ENCODE measurements at places on chromosomes 11 and 22.

DNA sequence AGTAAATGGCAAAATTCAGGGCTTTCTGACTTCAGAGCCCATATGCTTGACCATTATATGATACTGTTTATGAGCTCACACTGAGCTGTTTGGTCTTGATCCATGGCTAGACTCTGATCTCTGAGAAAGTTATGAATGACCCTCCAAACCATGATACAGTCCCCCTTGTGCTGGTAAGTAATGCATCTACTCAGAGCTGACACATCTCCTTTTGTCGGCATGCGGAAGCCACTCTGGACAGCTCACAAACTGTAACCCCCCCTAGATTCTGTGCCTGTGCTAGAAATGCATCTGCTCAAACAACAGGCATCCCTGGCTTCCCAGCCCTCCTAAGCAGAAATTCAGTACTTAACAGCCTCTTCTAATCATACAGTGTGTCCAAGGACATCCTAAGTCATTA is 150.8 kb upstream of the RAG2 start:
- DNase-seq = no peak

GRCh38 chr22:27985323-27986275 is 66.5 kb upstream of the PITPNB start:
- no peak for DNase-seq

DNA sequence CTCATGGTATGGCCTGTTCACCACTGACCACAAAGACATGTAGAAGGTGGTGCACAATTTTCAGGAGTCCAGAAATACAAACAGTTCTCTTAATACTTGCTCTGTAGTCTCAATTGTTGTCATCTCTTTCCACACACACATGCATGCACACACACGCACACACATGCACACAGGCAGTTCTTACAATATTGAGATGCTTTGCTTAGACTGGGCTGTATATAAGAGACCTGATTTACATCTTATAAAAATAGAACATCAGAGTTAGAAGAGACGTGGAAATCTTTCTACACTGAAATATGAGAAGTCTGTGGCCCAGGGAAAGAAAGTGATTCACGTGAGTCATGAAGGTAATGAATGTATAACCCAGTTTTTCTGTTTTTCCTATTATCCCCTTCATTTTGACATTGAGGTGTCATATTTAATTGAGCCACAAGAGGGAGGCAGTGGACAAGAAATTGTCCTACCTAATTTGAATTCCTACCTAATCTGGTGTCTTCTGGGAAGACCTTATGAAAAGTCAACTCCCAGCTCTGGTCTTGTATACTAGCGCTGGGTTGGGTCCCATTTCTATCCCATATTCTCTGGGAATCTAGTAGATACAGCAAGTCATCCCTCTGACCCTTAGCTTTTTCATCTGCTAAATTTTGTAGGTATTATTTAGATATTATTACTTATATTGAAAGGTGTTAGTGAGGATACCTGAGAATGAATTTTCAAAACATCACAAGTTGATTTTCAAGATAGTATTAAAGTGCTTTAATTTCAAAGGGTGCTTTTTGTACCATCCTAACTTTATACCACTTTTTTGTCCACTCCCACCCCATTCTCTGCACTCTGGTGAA is 14.9 kb upstream of the MS4A4A start:
- DNase-seq = peak; percentile 58

GRCh38 chr11:72195518-72196270 is 3.8 kb downstream of the FOLR1 start:
- DNase-seq = no peak

DNA sequence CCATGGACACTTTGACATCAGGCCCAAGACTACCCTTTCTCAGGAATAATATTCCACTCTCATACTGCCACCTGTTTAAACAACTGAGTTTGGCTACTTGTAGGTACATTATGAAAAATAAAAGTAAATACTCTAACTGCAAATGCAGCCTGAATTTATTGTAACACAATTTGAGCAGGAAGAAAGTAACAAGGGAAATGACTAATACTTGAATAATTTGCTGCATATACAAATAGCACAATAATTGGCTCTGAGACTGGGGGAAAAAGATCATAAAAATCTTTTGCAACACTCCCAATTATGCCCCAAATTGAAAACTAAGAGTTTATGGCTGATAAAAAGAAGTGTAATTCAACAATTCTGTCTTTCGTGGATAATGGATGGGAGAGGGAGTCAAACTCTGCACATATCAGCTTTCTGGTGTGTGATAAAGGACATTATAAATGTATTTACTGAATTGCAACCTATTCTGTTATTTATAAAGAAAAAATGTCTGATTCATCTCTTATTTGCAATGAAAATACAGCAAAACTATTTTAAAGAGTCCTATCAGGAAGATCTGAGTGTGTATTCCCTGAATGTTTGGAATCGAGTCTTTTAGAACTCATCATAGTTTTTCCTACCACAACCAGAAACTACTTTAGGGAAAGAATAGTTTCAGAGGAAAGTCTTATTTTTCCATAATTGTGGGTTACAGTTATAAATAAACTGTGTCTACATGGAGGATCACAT is 359.0 kb downstream of the JRKL start:
- no peak for DNase-seq

GRCh38 chr11:20003351-20003750 is 156.9 kb downstream of the DBX1 start:
- no peak for DNase-seq

GRCh38 chr11:3896644-3897043 is 41.2 kb downstream of the STIM1 start:
- no peak for DNase-seq

DNA sequence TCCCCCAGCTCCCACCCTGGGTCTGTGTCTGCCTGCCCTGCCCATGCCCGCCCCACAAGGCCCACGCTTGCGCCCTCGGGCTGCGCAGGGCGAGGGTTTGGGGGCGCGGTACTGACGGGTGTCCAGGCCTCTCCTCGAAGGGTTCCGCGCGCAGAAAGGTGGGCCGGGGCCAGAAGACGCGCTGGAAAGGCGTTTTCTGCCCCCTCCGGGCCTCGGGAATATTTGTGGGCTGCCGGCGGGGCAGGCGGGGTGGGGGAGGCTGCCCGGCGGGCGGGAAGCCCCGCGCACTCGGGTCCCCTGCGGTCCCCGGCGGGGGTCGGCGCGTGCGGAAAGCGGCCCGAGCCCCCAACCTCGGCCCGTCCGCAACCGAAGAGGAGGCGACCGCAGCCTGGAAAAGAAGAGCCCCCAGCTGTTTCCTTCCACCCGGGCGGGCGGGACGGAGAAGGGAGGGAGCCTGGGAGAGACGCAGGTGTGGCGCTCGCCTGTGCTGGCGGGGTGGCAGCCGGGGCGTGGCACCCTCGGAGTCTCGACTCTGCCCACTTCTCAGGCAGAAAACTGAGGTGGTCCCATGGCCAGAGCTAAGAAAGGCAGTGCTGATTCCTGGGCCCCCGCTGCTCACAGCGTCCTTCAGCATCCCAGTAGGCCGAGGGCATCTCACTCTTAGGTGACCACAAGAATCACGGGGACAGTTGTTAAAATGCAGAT is 59.0 kb downstream of the THAP12 start:
- no peak for DNase-seq

DNA sequence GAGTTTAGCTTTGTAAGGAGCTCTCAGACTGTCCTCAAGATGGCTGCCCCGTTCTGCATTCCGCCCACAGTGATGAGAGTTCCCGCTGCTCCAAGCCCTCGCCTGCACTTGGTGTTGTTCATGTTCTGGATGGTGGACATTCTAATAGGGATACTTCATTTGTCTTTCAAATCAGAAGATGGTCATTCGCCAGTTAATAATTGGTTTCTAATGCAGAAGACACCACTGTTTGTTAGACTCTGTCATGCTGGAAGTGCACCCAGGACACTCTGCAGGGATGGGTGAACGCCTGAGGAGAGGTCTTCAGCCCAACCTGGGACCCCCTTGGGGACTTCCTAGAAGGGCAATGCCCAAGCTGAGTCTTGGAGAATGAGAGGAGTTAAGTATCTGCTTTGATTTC is 836.4 kb downstream of the TBC1D22A start:
- no peak for DNase-seq

GRCh38 chr22:43539572-43540528 is 128.0 kb downstream of the MPPED1 start:
- no peak for DNase-seq

GRCh38 chr11:113647856-113648255 is 58.3 kb downstream of the TMPRSS5 start:
- no peak for DNase-seq

- no peak for DNase-seq
These were observed 882 bp upstream of the MAP4K2 start for GRCh38 chr11:64803846-64804345.
